ENCODE measurements at places on chromosomes 16 and 17.

DNA sequence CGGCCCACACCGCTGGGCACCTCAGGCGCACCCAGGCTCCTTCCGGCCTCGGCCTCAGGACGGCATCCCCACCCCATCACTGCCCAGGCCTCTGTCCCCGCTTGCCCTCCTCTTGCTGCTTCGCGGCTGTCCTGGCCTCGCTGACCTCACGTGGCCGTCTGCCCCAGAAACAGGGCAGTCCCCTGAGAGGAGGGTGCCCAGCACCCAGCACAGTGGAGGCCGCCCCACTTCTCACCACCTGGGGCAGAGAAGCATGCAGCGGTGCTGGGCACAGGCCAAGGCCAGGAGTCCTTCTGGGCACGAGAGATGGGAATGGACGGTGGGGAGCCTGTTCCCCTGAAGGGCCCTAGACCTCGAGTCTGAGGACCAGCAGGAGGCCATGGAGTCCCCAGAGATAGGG lies 8.9 kb downstream of the HAGH start:
- DNase-seq = no peak

DNA sequence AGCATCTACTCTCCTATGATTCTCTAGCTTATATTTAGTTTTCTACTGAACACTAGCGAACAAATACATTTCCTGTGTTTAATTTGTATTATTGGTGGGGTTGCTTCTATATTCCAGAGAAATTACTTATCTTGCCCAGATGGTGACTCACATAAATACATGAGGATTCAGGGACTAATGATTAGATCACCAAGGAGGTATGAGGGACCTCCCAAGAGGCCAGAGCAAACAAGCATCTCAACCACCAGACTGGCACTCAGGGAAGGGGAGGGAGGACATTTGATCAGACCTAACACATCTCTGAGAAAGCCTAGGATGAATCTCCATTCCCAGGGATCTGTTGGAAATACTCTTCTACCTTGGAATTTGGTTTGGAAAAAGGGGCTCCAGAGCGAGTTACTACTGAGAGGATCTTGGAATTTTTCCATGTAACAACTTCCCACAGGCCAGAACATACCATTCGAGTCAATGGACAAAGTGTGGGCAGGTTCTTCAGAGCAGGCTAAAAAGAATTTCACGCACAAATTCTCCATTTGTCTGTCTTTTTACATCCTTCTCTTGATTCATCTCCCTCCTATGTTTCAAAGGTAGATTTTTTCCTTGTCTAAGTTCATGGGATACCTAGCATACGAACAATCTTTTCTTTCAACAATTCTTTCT lies 262.6 kb upstream of the MYOCD start:
- no peak for DNase-seq

GRCh38 chr16:4981473-4981872 lies 23.3 kb downstream of the SEC14L5 start:
- DNase-seq = no peak

- no peak for DNase-seq
These were observed 30.7 kb upstream of the GSE1 start for GRCh38 chr16:85582229-85582991.

GRCh38 chr16:28845761-28846079 lies 428 bp downstream of the TUFM start:
- DNase-seq = no peak

DNA sequence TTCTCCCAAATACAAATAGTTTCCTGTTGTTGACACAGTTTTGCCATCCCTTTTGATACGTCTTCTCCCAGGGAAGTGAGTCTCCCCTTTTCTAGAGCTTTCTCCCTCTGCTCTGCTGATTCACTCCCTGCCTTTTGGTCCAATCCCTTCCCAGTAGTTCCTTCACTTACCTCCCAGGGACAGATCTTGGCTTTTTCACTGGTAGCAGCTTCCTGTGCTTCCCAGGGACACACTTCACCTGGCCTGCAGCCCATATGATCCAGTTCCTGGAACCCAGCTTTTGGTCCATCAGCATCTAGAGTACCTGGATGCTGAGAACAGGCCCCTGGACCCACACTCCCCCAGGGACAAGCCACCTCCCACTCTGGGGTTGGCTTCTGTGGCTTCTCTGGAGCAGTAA lies 15.8 kb downstream of the GPR179 start:
- no peak for DNase-seq

- DNase-seq = no peak
These were observed 25.6 kb downstream of the RNF135 start for GRCh38 chr17:30996486-30996885.

GRCh38 chr16:86665319-86665675 lies 86.9 kb downstream of the FOXL1 start:
- DNase-seq = no peak

GRCh38 chr17:63492940-63493339 lies 16.1 kb downstream of the ACE start:
- DNase-seq = no peak

DNA sequence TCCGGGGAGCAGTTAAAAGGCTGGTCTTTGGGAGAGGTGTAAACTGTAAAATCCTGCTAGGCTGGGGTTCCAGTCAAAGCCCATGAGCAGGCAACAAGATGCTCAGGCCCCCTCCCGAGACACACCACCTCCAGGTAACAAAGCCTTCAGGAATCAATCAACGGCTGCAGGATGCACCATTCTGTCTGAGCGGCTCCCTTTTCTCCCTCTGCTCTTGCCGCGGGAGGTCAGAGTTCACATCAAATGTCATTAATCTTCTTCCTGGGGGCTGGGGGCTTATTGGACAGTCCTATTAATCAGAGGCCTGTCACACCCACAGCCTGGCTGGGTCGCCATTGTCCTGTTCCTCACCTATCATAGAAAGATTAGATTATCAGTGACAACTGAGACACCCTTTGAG lies 11.9 kb upstream of the CCDC182 start:
- DNase-seq = no peak

DNA sequence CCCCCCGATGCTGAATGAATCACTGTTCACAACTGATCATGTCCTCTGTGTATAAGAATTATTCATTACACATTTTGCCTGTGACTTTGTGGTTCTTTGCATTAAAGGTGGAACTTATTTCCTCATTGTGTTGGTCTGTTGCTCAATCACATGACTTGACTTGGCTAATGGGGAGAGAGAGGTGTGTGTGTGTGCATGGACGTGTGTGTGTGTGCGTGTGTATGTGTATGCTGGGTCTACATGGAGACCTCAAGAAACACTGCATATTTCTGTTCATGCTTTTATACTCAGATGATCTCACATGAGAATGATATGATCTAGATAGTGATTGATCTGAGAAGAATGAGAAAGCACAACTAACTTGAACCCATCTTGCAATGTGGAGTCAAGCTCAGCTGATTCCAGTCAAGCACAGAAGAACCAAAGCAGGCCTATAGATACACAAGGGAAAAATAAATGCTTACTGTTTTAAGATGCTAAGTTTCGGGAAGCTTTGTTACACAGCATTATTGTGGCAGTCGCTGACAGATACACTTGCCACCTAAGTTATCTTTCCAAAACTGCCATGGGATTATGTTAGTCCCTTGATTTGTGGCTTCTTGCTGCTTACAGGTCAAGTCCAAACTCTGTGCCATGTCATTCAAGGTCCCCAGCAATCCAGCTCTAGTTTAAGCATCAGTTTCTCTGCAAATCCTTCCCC lies 167.9 kb upstream of the ZFHX3 start:
- no peak for DNase-seq

GRCh38 chr16:78916928-78917545 lies 683.5 kb downstream of the MAF start:
- DNase-seq = no peak

GRCh38 chr17:64171041-64171440 lies 41.1 kb upstream of the ERN1 start:
- no peak for DNase-seq

DNA sequence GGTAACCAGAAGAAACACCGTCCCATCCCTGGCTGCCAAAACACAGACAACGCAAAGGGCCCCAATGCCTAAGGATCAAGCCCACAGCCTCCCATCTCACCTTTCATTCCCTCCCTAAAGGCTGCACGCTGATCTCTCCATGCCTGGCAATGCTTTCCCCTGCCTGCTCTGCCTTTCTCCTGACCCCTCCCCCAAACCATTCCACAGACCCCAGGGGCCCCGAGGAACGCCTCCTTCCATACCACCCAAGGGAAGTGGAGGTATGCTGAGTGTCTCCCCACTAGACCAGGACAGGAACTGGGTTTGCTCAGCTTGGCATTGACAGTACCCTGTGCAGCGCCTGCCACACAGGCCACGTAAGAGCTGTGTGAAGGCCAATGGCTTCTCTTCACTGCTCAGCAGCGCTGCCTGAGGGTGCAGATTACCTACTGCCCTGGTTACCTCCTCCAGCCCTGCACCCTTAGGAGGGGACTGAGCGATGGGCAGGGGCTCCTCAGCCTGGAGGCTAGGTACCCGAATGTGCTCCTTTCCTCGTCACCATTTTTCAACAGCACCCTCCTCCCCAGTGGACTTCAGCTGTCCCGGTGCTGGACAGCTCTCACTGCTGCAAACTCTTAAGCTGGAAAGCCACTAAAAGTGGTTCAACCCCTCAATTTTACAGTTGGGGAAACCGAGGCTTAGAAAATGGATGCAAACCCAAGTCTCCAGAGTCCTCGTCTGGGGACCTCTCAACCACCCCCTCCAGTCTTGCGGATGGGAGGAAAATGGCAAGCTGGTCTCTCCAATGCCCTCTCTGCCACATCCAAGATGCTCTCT lies 45.0 kb downstream of the SRCIN1 start:
- no peak for DNase-seq

GRCh38 chr17:31297090-31297489 lies at the start of gene OMG:
TSS of gene OMG (minus strand) at chr17:31297239. CDS start at chr17:31296331, 908 bp downstream.
- no peak for DNase-seq

DNA sequence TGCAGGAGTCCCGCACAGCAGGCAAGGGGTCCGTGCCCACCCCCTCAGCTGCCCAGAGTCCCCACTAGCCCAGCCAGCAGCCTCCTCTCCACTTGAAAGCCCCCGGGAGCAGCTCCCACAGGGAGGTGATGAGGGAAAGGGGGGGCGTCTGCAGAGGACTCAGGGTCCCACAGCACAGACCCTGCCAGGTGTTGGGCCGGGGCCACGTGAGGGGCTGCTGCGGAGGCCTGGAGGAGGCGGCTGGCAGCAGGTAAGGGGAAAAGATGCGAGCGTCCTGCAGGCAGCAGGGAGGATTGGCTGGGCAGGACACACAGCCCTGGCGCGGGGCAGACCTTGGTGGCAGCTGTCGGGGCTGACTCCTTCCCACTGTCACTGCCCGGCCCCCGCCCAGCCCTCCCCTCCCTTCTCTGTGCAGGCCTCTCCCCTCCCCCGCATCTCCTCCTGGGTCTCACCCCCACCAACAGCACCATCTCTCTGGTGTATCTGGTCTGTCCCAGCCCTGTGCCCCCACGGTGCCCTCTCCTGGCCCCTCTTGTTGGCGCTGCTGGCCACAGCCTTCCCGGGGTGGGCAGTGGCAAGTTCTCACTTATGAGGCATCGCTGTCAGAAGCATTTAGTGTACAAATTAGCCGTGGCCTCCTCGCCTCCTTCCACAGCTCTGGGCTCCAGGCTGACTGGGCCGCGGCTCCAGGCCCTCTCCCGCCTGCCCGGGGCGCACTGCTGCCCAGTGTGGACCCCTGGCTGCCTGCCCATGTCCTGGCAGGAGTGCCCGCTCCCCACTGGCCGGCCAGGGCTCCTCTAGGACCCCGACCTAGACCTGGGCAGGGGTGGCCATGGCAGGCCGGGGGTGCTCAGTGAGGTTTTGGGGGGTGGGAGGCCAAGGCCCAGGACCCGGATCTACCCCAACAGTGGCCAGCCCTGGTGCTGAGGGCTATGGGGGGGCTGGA lies 4.4 kb upstream of the PRR35 start:
- no peak for DNase-seq

GRCh38 chr16:68005786-68006286 lies 6.6 kb upstream of the DPEP2 start:
- no peak for DNase-seq

- DNase-seq = no peak
These were observed 85.9 kb downstream of the SNX29 start for GRCh38 chr16:12062343-12063003.

DNA sequence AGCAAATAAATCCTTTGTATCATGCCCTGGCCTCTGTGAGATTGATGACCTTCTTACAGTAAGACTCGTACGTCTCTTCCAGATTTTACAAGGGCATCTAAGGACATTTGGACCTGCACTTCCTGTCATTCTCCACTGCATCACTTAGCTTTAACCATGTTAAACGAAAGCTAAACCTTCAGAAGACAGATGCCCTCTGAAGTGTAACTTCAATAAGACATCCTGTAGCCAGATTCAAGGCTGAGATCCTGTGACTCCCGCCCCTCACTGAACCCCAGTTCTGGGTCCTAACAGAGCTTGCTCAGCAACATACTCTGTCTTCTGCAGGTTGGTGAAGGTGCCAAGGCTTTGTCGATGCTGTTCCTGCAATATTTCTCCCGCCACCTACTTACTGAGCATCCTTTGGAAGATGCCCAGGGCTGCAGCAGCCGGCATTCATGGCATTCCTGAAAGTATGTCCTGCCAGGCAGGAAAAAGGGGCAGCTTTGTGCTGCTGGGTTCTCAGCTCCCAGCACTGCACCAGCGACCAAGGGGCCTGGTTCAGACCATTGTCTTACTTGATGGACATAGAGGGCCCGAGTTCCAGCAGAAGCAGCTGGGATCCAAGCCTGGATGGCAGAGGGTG lies 131.1 kb downstream of the AXIN2 start:
- no peak for DNase-seq

Measured in HuH-7.5 (cell line).